ENCODE measurements at places on chromosomes 3 and 15.
A peak's percentile ranks its signal among the peaks of the same experiment; 100 is the strongest.

- peak; percentile 27 for DNase-seq
Measured at GRCh38 chr3:55402886-55403609, 84.1 kb downstream of the WNT5A start.

GRCh38 chr15:82139823-82140268 lies 94.0 kb upstream of the MEX3B start:
- peak; percentile 73 for DNase-seq

GRCh38 chr3:27878014-27878383 lies 155.9 kb upstream of the EOMES start:
- no peak for DNase-seq

DNA sequence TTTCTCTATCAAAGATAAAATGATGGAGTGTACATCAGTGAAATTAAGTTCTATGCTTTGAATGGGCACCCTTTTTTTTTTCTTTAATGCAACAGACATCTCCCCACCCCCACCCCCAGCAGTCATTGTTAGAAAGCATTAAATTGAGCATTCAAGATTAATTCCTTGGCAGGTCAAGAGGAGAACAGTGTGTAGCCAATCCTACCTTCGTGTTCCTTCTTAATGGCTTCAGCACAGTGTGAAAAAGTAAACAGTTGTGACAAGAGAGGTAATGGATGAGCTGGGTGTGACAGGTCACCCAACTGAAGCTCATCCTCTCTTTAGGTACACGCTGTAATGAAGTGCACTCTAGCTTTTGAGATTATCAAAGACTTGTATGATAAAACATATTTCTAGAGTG lies 198.5 kb upstream of the RARB start:
- DNase-seq: no peak

DNA sequence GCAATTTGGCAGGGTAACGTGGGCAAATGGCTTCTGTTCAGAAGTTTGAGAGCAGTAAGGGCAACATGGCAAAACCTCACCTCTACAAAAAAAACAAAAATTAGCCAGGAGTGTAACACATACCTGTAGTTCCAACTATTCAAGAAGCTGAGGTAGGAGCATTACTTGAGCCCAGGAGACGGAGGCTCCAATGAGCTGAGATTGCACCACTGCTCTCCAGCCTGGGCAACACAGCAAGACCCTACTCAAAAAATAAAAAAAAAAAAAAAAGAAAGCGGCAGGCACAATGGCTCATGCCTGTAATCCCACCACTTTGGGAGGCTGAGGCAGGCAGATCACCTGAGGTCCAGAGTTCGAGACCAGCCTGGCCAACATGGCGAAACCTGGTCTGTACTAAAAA lies 5.9 kb upstream of the INO80 start:
- no peak for DNase-seq

DNA sequence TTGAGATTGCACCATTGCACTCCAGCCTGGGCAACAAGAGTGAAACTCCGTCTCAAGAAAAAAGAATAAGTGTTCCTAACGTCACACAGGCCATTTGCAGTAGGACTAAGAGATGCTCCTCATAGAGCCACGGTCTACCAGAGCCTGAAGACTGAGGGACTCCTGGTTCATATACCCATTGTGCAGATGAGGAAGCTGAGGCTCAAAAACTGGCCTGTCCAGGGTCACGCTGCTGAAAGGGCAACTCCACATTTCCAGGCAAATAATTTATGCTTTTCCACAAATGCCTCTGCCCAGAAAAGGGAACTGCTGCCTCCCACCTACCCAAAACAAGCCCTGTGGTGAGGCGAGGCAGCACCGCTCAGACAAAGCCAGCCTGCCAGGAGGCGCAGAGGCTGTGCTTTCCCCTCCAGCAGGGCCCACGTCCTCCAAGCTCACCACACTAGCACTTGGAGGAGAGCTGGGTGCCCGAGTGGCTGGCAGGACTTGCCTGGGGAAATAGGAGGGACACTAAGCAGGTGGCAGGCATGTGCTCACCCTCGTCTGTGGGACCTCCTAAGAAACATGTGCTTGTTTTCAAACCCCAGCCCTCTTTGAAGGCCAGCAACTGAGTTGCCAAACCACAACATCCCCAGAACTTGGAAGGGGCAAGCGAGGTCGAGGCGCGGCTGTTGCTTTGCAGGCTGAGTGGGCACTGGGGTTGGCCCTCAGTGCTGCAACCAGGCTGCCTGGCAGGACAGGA lies 195.6 kb downstream of the XXYLT1 start:
- DNase-seq: no peak

DNA sequence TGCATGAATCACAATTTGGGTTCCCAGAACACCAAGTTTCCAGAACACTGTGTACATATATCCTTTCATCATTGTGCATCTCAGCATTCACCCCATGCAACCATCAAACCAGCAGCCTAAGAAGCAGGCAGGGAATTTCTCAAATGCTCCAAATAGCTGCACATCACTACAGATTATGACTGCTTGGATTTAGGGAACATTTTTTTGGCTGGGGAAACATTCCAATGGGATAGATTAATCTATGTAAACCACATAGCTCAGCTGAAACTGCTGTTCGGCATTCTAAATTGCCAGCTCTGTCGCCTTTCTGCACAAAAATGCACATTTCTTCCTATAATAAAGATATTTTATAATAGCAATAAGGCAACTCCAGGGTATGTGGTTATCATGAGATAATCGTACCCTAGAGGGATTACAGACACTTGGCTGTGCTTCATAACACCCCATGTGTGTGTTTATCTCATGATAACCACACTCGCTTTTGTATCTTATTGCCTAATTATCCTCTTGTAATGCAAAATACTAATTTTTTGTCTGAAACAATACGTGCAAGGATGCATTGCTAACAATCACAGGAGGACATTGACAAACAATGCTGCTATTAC lies 483.7 kb upstream of the DPH6 start:
- peak; percentile 58 for DNase-seq

- peak; percentile 5 for DNase-seq
Measured at GRCh38 chr3:118772547-118773011, 262.1 kb downstream of the IGSF11 start.

DNA sequence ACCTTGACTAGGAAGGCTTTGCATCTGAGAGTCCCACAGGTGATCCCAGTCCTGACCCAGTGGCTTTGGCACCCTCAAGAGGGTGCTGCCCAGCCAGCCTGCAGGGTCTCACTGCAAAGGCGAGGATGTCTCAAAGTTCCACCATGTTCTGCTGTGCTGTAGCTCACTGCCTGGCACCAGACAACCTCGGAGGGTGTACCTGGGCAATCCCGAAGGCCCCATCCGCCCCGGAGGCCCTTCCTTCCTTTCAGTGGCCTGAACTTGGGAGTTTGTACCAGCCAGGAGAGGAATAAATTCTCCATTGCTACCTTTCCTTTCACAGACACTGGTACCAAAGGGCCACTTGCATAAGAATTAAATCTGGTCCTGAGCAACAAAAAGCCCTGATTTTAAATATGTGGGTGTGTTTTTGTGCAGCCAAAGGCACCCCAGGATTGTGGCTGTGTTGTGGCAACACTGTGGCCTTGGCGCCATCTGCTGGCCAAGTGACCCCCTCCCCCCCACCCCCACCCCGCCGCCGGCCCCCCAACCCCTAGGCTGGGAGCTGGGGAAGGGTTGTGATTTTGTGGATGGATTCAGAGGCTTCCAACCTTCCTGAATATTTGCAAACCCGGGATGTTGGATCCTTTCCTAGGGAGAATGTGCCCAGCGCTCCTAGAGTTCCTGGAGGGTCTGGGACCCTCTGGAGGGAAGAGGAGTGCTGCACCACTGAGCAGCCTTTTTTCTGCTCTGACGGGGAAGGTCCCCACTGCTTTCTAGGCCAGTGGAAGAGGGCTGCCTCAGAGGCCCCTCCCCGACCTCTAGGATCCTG lies 9.7 kb upstream of the PTPN23 start:
- no peak for DNase-seq

DNA sequence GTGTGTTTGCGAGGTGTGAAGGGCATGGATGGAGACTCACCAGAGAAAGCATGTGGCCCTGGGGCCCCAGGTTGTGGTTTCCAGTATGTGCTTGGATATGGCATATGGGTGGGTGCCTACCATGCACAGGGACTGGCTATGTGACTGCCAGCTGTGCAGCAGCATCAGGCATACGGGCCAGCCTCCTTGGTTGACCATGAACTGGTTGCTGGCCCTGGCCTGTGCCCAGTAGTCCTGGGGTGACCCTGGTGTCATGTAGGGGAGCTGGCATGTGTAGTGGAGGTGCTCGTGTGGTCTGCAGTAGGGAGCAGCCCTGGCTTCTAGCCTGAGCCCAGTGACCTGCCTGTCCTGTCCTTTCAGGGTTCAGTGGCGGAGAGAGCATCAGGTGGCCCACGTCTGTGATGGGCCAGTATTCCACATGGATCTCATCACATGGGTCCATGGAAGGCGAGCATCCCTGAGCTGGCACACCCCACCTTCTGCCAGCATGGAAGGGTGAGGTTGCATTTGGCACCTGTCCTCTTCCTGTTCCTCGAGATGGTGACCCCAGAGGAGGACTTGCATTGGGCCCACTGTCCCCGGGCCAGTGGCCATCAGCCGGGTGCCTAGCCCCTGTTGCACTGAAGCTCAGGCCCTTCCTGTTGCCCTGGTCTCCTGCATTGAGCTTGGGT lies 228.9 kb downstream of the SNRPN start:
- no peak for DNase-seq

- DNase-seq: no peak
Measured at GRCh38 chr3:23079976-23080375, 123.2 kb upstream of the UBE2E2 start.

- DNase-seq: no peak
Measured at GRCh38 chr15:33440900-33441299, 130.1 kb downstream of the RYR3 start.
